ENCODE measurements at places on chromosomes 12 and 14.

GRCh38 chr14:66242001-66242400, 244.2 kb upstream of the CCDC196 start:
- DNase-seq, result no peak

DNA sequence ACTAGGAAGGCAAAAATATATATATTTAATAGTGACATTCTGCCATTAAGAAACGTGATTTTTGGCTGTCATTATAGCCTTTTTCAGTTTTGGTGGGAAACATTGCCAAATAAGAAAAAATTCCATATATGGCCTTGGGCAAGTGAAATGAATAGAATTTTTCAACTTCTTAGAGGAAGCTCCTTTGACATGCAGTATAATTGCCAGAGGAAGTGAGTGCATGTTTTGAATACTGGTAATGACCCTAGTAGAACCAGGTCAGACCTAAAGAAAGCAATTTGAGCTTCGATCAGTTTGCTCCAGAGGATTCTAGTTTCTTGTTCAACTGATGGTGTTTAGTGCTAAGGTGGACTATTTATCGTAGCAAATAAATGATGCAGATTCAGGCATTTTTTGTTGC, 26.2 kb upstream of the TRIM9 start:
- no peak for DNase-seq

DNA sequence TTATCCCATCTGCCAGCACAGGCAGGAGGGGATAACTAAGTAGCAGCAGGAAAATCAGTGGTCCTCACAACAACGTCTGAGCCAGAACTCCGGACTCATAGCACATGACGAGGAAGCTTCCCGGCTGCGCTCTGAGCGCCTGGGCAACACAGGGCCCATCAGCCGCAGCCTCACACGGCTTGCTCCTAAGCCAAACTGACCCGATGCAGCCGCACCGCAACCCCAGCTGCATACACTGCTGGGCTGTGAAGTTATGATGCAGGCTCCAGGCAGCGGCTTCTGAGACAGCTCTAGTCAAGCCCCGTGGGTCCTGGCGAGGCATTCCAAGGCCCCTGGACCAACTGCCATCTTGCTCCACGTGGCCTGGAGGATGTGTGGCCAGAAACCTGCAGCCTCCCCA, 28.1 kb downstream of the ZFYVE21 start:
- no peak for DNase-seq

DNA sequence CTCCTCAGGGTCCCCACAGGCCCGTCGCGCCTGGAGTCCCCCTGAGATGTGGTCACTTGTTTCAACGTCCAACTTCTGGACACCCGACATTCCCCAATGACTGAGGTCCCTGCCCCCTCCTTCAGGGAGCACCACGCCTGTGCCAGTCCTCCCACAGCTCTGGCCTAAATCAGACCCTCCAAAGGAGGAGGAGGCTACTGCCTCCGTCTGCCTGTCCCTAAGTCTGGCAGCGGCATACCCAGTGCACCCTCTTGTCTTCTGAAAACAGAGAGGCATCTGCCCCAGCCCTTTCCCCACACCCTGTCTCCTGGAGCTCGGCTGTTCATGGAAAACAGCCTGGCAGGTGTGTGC, 46.2 kb downstream of the TESC start:
- DNase-seq, result no peak

DNA sequence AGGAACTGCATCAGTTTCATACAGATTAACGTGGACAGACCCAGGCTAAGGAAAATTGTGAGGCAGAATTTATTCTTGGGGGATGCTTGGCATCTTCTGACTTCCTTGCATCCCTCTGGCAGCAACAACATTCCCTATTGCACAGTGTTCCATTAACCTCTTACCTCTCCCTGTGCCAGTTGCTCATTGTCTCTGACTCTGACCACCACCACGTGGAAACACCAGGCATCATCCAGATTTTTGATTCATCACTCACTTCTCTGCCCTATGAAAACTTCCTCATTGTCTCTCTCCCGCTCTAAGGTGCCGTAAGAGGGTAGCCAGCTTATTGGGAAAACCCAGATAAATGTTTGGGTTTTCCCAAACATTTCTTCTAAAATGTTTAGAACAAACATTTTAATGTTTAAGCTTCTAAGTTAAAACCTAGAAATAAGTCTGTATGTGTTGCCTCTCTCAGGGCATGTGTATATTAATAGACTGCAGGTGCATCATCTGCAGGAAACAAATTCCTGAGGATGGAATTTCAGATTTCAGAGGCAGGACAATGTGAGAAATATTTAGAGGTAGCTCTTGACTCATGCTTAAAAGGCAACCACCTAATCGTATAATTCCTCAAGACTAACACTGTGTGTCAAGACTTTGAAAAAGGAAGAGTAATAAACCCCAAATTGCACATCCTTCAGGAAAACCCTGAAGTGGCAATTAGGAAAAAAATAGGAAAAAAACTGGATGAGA, 64.5 kb upstream of the SLC35F4 start:
- DNase-seq, result no peak

DNA sequence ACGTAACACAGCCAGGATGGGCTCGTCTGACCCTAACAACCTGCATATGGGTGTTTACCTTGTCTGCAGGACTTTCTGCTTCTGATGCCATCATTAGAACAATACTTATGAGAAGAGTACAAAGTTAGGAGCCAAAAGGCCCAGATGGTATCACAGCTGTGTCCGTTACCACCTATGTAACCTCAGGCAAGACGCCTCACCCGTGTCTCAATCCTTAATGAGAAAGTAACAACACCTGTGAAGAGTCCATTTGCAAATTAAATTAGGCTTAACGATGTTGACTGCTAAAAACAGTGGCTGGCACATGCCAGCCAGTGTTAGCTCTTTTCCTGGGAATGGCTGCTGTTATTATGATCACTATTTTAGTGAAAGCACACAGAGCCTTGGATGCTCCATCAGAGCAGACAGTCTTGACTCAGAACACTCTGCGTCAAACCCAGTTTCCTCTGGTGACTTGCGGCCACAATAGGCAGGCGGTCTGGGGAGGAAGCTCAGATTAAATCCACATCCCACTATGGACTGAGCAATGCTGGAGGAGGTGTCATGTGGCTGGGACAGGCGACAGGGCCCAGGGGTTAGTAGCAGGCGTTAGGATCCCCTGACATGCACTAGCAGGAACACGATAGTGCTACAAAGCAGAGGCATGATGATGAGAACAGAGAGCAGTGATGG, 125.3 kb downstream of the SLC15A4 start:
- DNase-seq, result no peak

GRCh38 chr14:28678887-28679286, 87.7 kb upstream of the FOXG1 start:
- DNase-seq, result no peak
